Activated CD4-positive, alpha-beta memory T cell treated with anti-CD3 and anti-CD28 coated beads, Interleukin-2, amount 10 ng/mL, durations not matched to agents 7 days and 5 days (primary cell): ENCODE measurements at places on chromosomes 1 and 21. TPM values are rescaled to one million over a fixed set of nuclear protein-coding genes. Genes with fewer than 3 reads are reported as not detected.

DNA sequence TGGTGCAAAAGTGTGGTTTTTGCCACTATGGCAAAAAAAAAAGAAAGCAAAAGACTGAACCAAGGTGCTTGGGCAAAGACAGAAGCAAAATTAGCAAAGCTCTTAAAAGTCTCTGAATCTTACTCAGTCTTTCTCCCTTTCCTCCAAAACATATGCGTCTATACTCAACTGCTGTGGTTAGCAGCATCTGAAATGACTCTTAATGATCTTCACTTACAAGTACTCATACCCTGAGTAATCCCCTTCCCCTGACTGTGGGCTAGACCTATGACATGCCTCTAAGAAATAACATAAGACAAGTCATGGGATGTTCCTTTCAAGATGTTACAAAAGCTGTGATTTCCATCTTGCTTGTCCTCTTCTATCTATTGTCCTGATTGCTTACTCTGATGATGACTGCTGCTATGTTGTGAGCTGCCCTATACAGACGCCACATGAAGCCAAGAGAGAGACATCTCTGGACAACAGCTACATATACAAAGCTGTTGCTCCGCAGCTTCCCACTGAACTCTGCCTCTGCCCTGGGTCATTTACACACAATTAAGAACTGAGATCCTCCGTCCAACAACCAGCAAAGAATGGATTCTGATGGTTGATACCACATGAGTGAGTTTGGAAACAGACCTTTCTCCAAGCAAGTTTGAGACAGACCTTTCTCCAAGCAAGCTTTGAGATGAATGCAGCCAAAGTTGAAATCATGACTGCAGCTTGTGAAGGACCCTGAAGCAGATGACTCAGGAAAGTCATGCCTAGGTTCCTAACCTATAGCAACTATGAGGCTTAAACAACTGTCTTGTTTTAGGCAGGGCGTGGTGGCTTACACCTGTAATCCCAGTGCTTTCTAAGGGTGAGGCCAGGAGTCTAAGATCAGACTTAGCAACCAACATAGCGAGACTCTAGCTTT lies 55.2 kb downstream of the PUM1 start:
- H3K4me1 ChIP-seq: peaks cover 59% of the 10 kb centered on the region
- peaks cover 24% of the 10 kb centered on the region for H3K36me3 ChIP-seq
- no peak for DNase-seq
- H3K4me3 ChIP-seq: no peak overlapping the region
- H3K27me3 ChIP-seq: no peaks in the 10 kb centered on the region
- H3K27ac ChIP-seq: peak overlapping the region; percentile 65

- H3K36me3 ChIP-seq: peaks cover 16% of the 10 kb centered on the region
- H3K4me3 ChIP-seq: peak overlapping the region; percentile 15
- DNase-seq: peak; percentile 40
- peak overlapping the region; percentile 53 for H3K27ac ChIP-seq
- H3K4me1 ChIP-seq: peaks cover 18% of the 10 kb centered on the region
Observed at GRCh38 chr1:8523666-8524206, 205.8 kb downstream of the SLC45A1 start.

DNA sequence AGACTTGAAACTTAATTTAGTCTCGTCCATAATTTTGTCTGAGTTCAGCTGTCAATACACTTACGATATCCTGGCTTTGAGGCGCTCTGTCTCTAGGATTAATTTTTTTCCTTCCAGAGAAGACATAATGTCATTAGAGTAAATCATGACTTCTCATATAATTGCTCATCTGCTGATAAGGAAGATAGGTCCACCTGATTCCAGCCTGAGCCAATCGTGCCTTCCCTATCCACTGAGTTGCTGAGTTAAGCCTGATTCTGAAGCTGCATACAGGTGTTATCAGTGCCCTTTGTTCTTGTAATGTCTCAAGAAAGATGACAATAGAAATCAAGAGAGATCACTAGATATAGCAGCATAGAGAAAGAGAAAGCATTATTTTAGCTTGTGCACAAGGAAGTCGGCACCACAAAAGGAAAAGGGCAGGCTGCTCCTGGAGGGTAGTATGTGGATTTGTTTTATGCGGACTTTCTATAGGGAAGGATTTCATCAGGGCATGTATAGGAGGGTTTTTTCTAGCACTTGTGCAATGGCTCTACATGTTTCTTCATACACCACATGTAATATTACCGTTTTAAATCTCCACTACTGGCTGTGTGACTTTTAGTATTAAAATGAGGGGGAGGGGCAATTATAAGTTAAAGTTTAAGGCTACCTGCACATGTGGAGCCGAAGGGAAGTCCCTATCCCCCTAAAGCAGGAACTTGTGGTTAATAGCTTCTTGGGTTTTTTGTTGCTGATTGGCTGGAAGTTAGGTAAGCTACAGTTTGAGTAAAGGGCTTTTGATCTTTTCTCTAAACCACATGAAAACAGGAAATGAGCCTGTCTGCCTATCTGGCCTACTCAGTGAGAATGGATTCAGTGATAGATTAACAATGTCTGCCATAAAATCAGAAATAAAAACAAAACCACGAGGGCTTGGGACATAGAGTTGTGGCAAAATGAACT lies 133.4 kb downstream of the PLPPR5 start:
- H3K27me3 ChIP-seq: no peaks in the 10 kb centered on the region
- H3K4me1 ChIP-seq: peaks cover 21% of the 10 kb centered on the region
- peak overlapping the region; percentile 61 for H3K4me3 ChIP-seq
- H3K27ac ChIP-seq: peak overlapping the region; percentile 90

- H3K4me1 ChIP-seq: peaks cover 54% of the 10 kb centered on the region
- H3K4me3 ChIP-seq: no peak overlapping the region
- DNase-seq: no peak
- peaks cover 4% of the 10 kb centered on the region for H3K27me3 ChIP-seq
Observed at GRCh38 chr1:92992877-92993276, 31.6 kb upstream of the DIPK1A start.

DNA sequence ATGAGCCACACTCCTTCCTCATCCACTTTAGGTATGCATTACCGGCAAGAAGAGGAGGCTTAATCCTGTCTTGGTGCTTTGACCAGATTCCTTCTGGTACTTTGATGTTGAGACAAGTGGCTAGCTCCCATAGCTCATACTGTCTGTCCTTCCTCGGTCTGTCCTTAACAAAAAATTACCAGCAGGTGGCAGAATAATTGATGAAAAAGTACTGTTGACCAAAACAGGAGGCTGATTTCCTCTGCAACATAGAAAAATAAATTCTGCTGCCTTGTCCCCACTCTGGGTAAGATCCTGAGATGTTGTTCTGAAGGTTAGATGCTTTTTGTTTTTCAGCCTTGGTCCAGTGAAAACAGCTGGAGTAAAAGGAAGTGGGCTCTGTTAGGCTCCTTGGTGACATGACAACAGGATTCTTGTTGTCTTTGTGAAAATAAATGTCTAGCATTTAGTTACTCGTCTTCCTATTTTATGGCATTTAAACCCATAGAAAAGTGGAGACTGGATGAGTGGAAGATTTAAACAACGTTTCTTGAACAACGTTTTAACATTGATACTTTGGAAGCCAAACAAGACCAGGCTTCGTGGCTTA lies 11.2 kb upstream of the HJV start:
- H3K4me1 ChIP-seq: peaks cover 39% of the 10 kb centered on the region
- no peak overlapping the region for H3K27ac ChIP-seq
- peaks cover 6% of the 10 kb centered on the region for H3K36me3 ChIP-seq
- peaks cover 6% of the 10 kb centered on the region for H3K27me3 ChIP-seq
- H3K4me3 ChIP-seq: no peak overlapping the region

The BCAN gene
- total RNA-seq: not detected
